Psoas muscle (tissue), 8 donors: ENCODE measurements at places on chromosomes 3 and 15. TPM values are rescaled to one million over a fixed set of nuclear protein-coding genes. Genes with fewer than 3 reads are reported as not detected.

- H3K27me3 ChIP-seq = no peaks in the 10 kb centered on the region
- H3K4me3 ChIP-seq = no peak overlapping the region
- H3K4me1 ChIP-seq = no peaks in the 10 kb centered on the region
Measured at GRCh38 chr3:173819368-173819767, 421.8 kb downstream of the NLGN1 start.

- H3K4me1 ChIP-seq = no peaks in the 10 kb centered on the region
- no peak overlapping the region for H3K4me3 ChIP-seq
- DNase-seq = no peak
- H3K27me3 ChIP-seq = no peaks in the 10 kb centered on the region
- no peak overlapping the region for H3K27ac ChIP-seq
- H3K36me3 ChIP-seq = no peaks in the 10 kb centered on the region
Measured at GRCh38 chr3:145971186-145971585, 189.8 kb downstream of the PLOD2 start.

The CADM2 gene
- 5.1 TPM for total RNA-seq

- no peak overlapping the region for H3K27ac ChIP-seq
- no peak for DNase-seq
- no peaks in the 10 kb centered on the region for H3K4me1 ChIP-seq
Measured at GRCh38 chr3:139113231-139113992, 68.7 kb upstream of the PRR23C start.

The PIF1 gene
- total RNA-seq = 0.24 TPM

The PLA2G4D gene
- total RNA-seq = not detected

DNA sequence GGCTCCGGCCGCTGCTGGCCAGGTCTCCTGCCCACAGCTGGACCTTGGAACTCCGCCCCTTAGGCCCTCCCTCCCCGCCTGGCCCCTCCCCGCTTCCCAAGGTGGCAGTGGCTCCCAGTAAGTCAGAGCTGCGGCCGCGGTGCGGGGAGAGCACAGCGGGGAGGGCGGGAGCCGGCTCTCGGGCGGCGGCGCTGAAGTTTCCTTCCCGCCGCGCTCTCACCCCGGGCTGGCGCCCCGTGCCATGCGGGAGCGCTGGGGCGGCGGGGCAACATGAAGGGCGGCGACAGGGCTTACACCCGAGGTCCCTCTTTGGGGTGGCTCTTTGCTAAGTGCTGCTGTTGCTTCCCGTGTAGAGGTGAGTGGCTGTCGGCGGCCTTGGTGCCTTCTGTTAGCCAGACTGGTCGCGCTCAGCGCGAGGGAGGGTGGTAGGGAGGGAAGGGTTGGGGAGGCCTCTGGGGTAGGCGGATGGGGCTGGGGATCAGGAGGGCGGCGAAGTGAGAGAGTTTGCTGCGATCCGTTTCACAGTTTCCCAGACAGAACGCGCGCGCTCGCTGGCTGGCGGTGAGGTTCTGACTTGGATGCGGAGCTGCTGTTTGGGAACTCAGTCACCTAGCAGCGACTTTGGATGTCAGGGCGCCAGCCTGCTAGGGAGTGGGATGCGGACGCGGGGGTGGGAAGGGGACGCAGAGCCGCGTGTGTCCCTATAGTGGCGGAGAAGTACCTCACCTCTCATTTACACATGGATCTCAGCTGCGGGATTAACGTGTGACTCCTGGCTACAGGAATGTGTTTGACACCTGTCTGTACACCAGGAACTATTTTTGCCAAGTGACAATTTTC is 145.5 kb upstream of the UMPS start:
- H3K36me3 ChIP-seq = no peaks in the 10 kb centered on the region
- peak overlapping the region; percentile 81 for H3K27ac ChIP-seq
- H3K27me3 ChIP-seq = no peaks in the 10 kb centered on the region
- peak overlapping the region; percentile 74 for H3K4me3 ChIP-seq
- peak; percentile 89 for DNase-seq

The CFAP91 gene
- total RNA-seq = 0.88 TPM

The MUC20 gene
- total RNA-seq = 3.9 TPM

DNA sequence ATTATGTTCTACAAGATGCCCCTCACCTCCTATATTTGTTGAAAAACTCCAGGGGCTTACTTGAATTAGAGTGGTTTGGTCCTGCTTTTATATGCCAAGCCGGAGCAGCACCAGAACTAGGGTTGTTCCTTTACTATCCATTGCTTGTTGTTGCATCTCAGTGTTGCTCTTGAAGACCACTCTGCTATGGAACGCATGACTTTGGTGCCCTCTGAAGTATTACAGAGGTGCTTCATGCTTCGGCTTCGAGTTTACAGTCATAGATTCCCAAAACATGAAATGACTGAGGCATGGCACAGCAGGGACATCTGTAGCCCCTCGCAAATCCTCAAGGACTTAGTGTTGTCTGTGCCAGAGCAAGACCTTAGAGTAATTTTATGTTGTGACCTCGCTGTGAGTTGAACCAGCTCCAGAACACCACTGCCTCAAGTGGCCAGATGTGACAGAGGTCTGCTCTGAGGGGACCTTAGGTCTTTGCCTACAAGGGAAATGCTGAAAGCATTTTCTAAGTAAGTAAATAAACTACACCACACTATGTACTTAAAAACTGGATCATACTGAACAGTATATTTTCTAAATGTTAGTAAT is 67.2 kb upstream of the SIAH2 start:
- no peaks in the 10 kb centered on the region for H3K36me3 ChIP-seq
- no peaks in the 10 kb centered on the region for H3K27me3 ChIP-seq
- H3K4me1 ChIP-seq = no peaks in the 10 kb centered on the region
- DNase-seq = no peak
- no peak overlapping the region for H3K4me3 ChIP-seq

DNA sequence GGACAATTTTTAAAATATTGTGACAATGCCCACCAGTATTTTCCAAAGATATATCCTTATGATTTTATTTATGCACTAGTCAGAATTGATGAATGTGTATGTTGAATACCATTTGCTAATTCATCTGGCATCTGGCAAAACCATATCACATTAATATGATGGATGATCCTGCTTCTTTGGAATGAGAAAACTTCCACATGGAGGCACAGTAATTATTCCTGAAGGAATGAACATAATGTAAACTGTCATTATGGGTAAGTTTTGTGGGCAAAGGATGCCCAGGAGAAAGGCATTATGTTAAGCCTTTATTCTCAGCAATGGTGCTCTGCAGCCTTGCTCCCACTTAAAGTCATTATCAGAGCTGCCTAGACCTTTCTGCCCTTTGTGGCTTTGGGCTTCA is 113.0 kb upstream of the MME start:
- no peaks in the 10 kb centered on the region for H3K4me1 ChIP-seq
- no peaks in the 10 kb centered on the region for H3K36me3 ChIP-seq
- DNase-seq = no peak

The STAC gene
- total RNA-seq = 0.69 TPM

DNA sequence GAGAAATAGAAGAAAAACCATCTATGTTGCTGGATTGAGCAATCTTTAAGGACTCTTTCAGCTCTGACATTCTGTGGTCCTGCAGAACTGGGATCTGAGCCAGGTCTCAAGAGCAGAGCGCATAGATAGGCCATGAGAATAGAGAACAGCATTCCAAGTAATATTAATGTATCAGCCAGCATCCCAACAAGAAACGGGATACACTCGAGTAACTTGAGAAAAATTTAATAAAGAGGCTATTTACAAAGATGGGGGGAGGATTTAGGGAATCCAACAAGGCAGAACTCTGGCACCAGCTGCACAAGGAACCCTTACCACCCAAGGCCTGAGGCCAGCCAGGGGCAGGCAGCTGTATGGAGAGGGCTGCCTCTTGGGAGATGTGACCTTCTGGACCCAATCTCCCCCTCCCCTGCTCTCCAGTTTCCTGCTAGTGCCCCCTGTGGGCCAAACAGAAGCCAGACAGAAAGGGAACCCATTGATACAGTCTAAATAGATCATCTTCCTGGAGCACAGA is 8.2 kb downstream of the TMOD2 start:
- H3K36me3 ChIP-seq = no peaks in the 10 kb centered on the region
- H3K4me3 ChIP-seq = no peak overlapping the region
- H3K27me3 ChIP-seq = no peaks in the 10 kb centered on the region
- H3K4me1 ChIP-seq = no peaks in the 10 kb centered on the region
- DNase-seq = no peak

The FOXB1 gene
- total RNA-seq = not detected

The KNG1 gene
- 0.16 TPM for total RNA-seq

- no peaks in the 10 kb centered on the region for H3K27me3 ChIP-seq
- no peak overlapping the region for H3K27ac ChIP-seq
- no peak overlapping the region for H3K4me3 ChIP-seq
- no peaks in the 10 kb centered on the region for H3K36me3 ChIP-seq
- no peaks in the 10 kb centered on the region for H3K4me1 ChIP-seq
Measured at GRCh38 chr3:71511037-71511436, 72.5 kb downstream of the FOXP1 start.

The PDZRN3 gene
- 18.5 TPM for total RNA-seq

GRCh38 chr15:70039917-70040316 is 57.8 kb downstream of the TLE3 start:
- H3K4me1 ChIP-seq = no peaks in the 10 kb centered on the region
- H3K27me3 ChIP-seq = no peaks in the 10 kb centered on the region
- H3K27ac ChIP-seq = no peak overlapping the region
- DNase-seq = no peak

DNA sequence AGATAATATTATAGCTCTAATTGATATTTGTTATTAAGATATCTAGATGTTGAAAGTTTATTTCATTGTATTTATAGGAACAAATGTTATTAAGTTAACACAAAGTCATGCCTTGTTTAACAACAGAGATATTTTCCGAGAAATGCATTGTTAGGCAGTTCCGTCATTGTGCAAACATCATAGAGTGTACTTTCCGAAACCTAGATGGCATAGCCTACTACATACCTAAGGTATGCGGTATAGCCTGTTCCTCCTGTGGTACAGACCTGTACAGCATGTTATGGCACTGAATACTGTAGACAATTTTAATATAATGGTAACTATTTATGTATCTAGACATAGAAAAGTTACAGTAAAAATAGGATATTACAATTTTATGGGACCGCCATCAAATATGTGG is 114.3 kb downstream of the NAALADL2 start:
- no peak for DNase-seq
- H3K4me3 ChIP-seq = no peak overlapping the region
- no peaks in the 10 kb centered on the region for H3K4me1 ChIP-seq
- H3K27me3 ChIP-seq = no peaks in the 10 kb centered on the region

The SERPINI2 gene
- total RNA-seq = not detected

GRCh38 chr3:16838561-16838960 is 46.2 kb upstream of the PLCL2 start:
- H3K27me3 ChIP-seq = no peaks in the 10 kb centered on the region
- H3K4me3 ChIP-seq = peak overlapping the region; percentile 55
- H3K36me3 ChIP-seq = no peaks in the 10 kb centered on the region
- H3K4me1 ChIP-seq = peaks cover 31% of the 10 kb centered on the region

The CMTM8 gene
- total RNA-seq = 2.5 TPM

GRCh38 chr3:4850928-4851265 is 128.3 kb upstream of the BHLHE40 start:
- no peaks in the 10 kb centered on the region for H3K27me3 ChIP-seq
- no peak overlapping the region for H3K4me3 ChIP-seq
- no peak for DNase-seq
- H3K27ac ChIP-seq = no peak overlapping the region

The SYNPR gene
- not detected for total RNA-seq

- no peak overlapping the region for H3K4me3 ChIP-seq
- peaks cover 7% of the 10 kb centered on the region for H3K4me1 ChIP-seq
- DNase-seq = no peak
- H3K36me3 ChIP-seq = no peaks in the 10 kb centered on the region
- no peak overlapping the region for H3K27ac ChIP-seq
Measured at GRCh38 chr3:172591876-172592771, 68.9 kb upstream of the TNFSF10 start.

GRCh38 chr15:73485372-73485771 is 42.4 kb downstream of the REC114 start:
- DNase-seq = no peak
- H3K27ac ChIP-seq = no peak overlapping the region
- no peak overlapping the region for H3K4me3 ChIP-seq
- H3K36me3 ChIP-seq = no peaks in the 10 kb centered on the region
- H3K27me3 ChIP-seq = no peaks in the 10 kb centered on the region

- H3K36me3 ChIP-seq = no peaks in the 10 kb centered on the region
- H3K27me3 ChIP-seq = no peaks in the 10 kb centered on the region
- DNase-seq = no peak
- no peak overlapping the region for H3K4me3 ChIP-seq
Measured at GRCh38 chr15:73781038-73781925, 28.1 kb upstream of the INSYN1 start.

DNA sequence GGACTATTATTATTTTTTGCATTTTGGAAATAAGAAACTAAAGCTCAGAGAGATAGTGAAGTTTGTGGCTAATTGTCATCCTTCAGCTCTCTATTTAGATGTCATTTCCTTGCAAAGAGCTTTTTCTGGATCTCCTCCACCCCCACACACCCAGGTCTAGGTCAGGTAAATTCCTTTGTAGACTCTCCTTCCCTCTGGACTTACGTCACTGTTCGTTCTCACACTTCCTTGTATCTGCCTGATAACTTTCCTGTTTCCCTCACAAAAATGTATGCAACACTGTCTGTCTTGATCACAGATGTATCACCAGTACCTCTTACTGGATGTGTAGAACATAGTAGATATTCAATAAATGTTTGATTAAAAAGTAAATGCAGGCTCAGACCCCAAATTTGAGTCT is 6.1 kb upstream of the MB21D2 start:
- no peak for DNase-seq
- H3K27me3 ChIP-seq = no peaks in the 10 kb centered on the region
- H3K27ac ChIP-seq = no peak overlapping the region
- H3K36me3 ChIP-seq = no peaks in the 10 kb centered on the region
- H3K4me1 ChIP-seq = no peaks in the 10 kb centered on the region

- no peak overlapping the region for H3K27ac ChIP-seq
- no peaks in the 10 kb centered on the region for H3K27me3 ChIP-seq
- no peaks in the 10 kb centered on the region for H3K4me1 ChIP-seq
- no peaks in the 10 kb centered on the region for H3K36me3 ChIP-seq
- no peak overlapping the region for H3K4me3 ChIP-seq
Measured at GRCh38 chr3:13147344-13147743, 74.1 kb upstream of the IQSEC1 start.

GRCh38 chr3:20904671-20905070 is 718.7 kb upstream of the SGO1 start:
- H3K36me3 ChIP-seq = no peaks in the 10 kb centered on the region
- no peak for DNase-seq
- H3K4me3 ChIP-seq = no peak overlapping the region
- H3K27ac ChIP-seq = no peak overlapping the region
- H3K4me1 ChIP-seq = no peaks in the 10 kb centered on the region

The GREM1 gene
- total RNA-seq = 1.3 TPM

- DNase-seq = no peak
- H3K27me3 ChIP-seq = no peaks in the 10 kb centered on the region
- H3K27ac ChIP-seq = no peak overlapping the region
- H3K4me3 ChIP-seq = no peak overlapping the region
Measured at GRCh38 chr3:146692254-146692653, 87.1 kb upstream of the PLSCR5 start.

DNA sequence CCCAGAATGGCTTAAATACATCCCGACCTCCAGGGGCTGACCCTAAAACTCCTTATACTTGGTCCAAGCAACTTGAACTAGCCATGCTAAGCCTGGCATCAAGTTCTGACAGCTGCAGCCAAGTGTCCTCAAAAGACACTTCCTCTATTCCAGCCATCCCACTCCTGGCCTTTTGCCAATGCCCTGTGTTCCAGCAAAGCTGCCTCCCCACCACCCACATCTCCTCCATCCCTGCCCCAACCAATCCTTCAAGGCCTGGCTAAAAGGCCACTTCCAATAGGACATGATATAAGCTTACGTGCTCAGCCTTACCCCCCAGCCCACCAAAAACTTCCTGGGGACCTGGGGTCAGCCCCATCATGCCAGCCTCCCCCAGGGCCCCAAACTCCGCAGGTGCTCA is 40.9 kb downstream of the SEMA3G start:
- H3K4me1 ChIP-seq = peaks cover 12% of the 10 kb centered on the region
- peaks cover 87% of the 10 kb centered on the region for H3K36me3 ChIP-seq
- no peak overlapping the region for H3K4me3 ChIP-seq
- H3K27me3 ChIP-seq = no peaks in the 10 kb centered on the region
- DNase-seq = no peak
- no peak overlapping the region for H3K27ac ChIP-seq
